ENCODE measurements at places on chromosomes 3 and 15.

- peak; percentile 53 for DNase-seq
These were observed 2.9 kb downstream of the STOML1 start for GRCh38 chr15:73989001-73989798.

GRCh38 chr15:65773386-65774111, 18.5 kb downstream of the DENND4A start:
- DNase-seq = no peak

GRCh38 chr3:142633073-142633472, 36.9 kb downstream of the PLS1 start:
- DNase-seq = peak; percentile 5

GRCh38 chr3:153305189-153305588, 143.2 kb downstream of the RAP2B start:
- DNase-seq = peak; percentile 51

DNA sequence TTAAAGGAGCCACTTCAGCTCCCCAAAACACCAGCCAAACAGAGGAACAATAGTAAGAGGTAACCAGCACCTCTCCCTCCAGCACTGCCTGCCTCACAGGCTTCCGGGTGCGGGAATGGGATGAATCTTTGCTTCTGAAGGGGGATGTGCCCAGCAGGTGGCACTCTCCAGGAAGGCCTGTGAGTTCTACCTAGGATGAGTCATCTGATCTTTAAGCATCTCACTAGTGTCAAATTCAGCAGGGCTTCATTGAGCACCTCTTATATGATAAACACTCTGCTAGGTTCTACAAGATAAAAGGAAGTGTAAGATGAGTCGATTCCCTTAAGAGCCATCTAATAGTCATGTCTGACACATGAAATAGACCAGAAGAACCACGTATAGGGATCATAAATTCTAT, 237.4 kb upstream of the UMPS start:
- peak; percentile 93 for DNase-seq

DNA sequence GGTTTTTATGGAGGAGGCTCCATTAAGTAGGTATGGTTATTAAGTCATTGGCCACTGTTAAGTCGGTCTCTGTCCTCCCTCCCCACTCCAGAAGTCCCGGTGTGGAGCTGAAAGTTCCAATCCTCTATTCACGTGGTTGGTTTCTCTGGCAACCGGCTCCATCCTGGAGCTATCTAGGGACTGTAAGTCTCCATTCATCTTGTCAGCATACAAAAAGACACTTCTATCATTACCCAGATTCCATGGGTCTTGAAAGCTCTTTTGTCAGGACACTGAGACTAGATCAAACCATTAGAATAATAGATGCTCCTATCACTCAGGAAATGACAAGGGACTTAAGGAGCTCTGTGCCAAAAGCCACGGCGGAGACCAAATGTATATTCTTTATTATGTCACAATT, 110.3 kb downstream of the PIK3CB start:
- DNase-seq = no peak

DNA sequence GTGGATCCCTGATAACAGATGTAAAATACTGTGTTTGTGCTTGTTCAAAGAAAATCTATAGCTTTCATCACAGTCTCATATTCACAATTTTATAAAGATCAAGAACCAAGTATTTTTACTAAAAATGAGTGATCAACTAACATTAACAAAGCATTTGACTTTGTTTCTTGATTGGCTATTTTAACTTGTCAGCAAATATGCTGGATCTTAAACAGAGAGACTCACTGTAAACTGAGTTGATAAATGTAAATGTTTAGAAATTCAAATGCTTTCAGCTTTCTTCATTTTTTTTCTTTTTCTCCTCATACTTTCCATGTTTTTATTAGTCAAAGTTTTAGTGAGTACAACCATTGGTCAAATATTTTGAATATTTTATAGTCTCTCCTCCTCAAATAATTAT, 923.0 kb upstream of the NR2F2 start:
- DNase-seq = no peak

GRCh38 chr15:72740219-72740618, 43.3 kb downstream of the ADPGK start:
- DNase-seq = no peak

DNA sequence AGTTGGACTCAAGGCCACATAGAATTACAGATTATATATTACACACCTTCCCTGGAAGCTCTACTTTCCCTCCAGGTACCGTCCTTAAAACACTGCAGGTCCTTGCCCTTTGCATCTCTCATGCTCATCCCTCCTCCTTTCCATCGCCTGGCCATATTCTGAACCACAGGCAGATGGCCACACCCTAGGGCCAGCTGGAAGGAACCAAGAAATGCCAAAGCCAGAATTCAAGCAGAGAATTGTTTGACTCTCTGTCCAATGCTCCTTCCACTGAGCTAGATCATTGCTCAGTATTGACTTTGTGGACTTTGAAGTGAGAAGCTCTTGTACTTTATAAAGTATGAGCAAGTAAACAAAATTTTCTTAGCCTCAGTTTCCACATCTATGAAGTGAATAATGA, 170.3 kb upstream of the SLC24A5 start:
- DNase-seq = no peak

GRCh38 chr3:23669541-23670255, 136.1 kb upstream of the UBE2E1 start:
- DNase-seq = no peak

- DNase-seq = no peak
These were observed 29.8 kb downstream of the RAB8B start for GRCh38 chr15:63219196-63219710.

GRCh38 chr3:116678853-116679252, 30.7 kb upstream of the TUSC7 start:
- peak; percentile 50 for DNase-seq

- no peak for DNase-seq
These were observed 358.4 kb upstream of the PROK2 start for GRCh38 chr3:72143322-72143721.

DNA sequence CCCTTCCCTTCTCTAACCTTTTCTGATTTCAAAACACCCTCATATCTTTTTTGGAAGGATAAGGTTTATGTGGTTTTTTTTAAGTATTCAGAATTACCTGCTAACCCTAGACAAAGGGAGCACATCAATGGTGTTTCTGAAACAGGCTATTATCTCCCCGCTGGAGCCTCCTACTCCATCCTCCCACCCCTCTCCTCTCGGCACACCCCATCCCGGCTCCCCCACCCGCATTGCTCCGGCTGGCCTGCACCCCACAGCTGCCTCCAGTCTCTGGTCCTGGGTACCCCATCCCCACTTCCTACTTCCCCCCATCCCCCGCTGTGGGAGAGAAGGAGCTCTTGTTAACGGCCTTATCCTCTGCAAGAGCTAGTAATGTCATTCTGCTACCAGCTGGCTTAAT, 59.2 kb downstream of the PDIA5 start:
- DNase-seq = no peak

DNA sequence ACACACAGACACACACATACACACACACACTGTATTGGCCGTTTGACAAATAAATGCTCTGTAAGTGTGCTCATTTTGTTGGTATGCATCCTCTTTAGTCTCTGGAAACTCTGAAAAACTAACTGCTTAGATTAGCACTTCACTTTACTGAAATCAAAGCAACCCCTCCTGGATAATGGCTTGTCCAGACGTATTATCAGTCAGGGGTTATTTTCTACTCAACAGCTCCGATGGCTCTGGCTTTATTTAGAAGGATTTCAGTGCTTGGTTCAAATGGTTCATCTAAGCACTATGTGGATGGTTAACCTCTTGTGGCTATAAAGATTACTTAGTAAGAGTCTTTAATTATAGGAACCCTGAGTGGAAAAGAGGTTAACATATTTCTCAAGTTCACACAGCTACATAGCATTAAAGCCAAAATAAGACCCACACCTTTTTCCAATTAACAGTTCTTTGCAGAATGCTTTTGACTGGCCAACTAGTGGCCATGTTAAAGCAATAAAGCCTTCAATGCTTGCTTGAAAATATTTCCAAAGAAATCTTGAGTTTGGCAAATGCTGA, 516.1 kb upstream of the NAALADL2 start:
- no peak for DNase-seq

DNA sequence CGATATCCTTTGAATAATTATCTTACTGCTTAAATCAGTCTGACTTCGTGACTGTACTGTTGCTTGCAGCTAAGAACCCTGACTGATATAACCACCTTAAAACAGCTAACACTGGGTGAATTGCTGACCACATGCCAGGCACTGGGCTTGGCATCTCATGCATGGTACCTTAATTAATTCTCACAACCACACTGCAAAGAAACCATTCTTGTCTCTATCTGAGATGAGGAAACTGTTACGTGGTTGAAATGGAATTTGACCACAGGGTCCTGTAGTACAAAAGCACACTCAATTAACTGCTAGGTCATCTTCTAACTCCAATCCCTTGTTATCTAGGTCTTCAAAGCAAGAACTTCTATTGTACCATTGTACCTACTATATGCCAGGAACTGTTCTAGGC, 92.7 kb upstream of the PRICKLE2 start:
- DNase-seq = no peak

DNA sequence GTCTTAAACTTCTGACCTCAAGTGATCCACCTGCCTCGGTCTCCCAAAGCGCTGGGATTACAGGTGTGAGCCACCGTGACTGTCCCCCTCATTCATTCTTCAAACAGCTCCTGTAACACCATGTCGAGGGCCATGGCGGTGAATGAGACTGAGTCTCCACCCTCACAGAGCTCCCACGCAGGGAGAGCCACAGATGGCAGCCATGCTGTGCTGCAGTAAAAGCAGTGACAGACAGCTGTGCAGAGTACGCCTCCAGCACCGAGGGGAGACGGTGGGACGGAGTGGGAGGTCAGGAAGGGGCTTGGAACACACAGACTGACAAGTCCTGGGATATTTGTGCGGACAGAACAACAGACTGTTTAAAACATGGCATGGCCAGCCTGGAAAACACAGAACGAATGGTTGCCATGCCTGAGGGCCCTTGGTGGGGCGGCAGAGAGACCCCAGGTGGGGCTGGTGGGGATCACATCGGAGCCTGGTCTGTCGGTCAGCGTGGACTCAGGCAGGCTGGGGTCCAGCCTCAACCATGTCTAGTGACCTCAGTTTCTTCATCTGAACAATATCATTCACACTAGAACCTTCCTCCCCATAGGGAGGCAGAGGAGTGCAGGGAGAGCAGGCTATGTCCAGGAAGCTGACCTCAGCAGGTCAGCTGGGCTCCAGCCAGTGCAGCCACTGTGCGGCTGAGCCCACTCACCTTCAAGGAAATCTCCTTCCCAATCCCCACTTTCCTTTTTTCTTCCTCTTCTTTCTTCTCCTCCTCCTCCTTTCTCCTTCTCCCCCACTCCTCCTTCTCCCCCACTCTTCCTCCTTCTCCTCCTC, 20.6 kb upstream of the LCTL start:
- DNase-seq = no peak

- no peak for DNase-seq
These were observed 28.3 kb downstream of the SRP14 start for GRCh38 chr15:40010686-40011085.

DNA sequence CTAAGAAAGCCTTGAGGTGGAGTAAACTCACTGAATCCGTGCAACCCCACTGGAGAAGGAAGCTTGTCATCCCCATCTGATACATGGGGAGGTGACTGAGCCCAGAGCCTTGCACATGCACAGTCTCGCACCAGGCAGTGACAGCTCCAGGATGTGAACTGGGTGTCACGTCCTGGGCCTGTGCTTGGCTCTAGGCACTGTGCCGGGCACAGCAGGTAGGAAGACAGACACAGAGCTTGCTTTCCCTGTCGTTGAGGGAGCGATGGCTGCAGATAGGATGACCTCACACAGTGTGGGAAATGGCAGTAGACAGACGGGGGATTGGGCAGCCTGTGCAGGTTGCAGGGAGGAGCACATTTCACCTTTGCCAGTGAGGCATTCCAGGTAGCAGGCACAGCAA, 12.2 kb upstream of the ATP2B2 start:
- no peak for DNase-seq

DNA sequence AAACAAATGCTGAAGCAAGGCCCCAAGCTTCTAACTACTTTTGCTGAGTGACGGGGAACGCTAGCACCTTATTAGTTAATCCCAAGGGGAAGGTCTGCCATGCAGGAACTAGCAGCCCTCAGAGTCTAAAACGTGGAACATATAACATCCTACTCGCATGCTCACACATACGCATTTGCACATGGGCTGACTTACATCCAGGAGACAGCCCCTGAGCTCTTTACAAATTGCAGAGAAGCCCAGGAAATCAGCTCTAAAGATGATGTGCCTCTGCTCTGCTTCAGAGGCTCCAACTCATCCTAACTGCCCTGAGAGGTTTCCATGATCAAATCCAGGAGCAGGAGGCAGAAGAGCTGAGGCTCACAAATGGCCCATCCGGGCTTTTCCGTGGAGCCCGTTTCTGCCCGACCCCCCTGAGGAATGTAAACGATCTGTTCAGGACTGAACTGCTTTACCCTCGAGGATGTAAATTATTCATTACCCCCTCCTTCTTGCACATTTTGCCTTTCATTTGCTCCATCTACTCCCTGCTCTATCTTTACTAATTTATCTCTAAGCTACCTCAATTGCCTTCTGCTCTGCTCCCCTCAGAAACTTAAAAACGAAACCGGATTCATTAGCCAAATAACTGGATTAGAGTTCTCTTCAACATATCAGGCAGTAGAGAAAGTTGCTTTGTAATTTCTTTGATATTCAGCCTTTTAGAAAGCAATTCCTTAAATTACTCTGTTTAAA, 141.9 kb upstream of the CCDC54 start:
- peak; percentile 28 for DNase-seq

GRCh38 chr3:134029734-134030378, at the start of gene SLCO2A1:
Gene SLCO2A1 (minus strand): TSS chr3:134029925. CDS start chr3:134029802, 123 bp downstream.
- peak; percentile 65 for DNase-seq

DNA sequence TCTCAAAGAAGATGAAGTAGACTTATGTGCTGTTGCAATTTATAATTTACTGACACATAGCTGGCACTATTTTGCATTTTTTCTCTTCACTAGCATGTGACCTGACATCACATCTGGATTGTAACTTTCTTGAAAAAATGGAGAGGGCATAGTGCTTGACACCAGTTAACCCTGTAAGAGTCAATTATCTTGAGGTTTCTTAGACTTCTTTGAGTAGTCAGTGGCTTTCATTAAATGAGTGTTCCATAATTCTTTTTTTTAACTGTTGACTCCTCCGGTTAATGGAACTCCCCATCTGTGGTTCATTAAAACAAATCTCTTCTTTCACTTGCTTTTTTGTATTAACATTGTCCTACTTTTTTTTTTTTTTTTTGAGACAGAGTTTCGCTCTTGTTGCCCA, 16.9 kb upstream of the PRKCI start:
- DNase-seq = no peak

- DNase-seq = no peak
These were observed 12.2 kb upstream of the XYLB start for GRCh38 chr3:38334142-38335055.

DNA sequence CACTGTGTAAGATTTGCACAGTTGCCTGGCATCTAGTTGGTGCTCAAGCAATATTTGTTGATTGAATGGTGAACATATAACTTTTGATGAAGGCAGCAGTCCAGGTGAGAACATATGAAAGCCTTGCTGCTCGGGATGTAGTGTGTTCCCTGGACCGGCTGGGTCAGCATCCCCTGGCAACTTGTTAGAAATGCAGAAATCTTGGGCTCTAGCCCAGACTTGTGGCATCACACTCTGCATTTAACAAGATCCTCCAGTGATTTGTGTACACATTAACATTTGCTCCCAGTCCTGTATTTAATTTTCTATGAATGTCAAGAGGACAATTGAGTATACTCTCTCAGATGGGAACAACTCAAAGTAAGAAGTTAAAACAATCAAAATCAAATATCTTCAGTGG, 69.0 kb upstream of the SAMMSON start:
- no peak for DNase-seq

All from DMS53 (cell line).